Cortex of kidney (tissue), 1 donor: ENCODE measurements at places on chromosomes 2 and 18.

GRCh38 chr2:200761266-200761665, 50.4 kb upstream of the BZW1 start:
- DNase-seq: no peak

DNA sequence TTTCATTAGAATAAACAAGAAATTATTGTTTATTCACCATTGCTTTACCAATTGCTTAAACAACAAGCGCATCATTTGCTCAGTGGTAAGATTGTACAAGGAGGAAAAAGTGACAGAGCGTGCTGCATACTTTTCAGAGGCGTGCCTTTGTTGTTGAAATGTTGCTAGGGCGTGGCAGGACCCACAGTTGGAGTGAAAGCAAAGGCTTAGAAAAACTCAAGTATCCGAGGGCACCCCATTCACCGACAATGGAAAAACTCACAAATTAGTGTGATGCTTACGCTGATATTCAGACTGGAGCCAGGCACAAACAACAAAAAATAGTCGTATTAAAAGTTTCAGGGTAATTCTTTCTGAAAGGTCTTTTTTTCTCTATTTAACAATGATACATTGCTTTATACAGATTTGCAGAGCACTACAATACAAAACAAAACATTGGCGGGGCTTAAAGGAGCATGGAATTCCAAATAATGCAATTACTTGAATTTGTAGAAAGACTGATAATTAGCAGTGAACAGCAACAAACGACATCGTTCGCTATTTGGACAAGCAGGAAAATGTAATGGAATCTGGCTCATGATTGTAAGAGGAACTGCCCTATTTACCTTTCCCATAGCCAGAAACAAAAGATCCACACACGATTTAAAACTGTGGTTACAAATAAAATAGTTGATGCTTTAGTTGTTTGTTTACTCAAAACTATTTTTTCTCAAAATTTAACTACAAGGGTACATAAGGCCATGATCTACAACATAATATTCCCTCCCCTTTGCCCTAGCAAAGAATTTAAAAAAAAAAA, 37.8 kb upstream of the RTTN start:
- no peak for DNase-seq

DNA sequence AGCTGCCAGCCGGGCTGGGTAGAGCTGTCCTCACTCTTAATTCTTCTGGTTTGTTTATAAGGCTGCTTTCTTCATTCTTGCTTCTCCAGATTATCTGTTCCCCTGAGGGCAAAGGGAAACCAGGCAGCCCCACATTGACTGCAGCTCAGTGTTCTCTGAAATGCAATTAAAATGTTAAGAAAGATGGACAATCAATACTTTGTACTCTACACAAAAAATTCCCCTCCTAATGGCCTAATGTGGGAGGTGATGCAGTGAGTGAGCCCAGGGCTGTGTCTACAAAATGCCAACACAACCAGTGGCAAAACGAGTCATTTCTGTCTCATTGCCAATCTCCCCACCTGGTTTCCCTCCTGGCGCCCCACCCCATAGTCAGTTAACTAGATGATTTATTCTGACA, 541.7 kb upstream of the RAB6C start:
- DNase-seq: no peak

DNA sequence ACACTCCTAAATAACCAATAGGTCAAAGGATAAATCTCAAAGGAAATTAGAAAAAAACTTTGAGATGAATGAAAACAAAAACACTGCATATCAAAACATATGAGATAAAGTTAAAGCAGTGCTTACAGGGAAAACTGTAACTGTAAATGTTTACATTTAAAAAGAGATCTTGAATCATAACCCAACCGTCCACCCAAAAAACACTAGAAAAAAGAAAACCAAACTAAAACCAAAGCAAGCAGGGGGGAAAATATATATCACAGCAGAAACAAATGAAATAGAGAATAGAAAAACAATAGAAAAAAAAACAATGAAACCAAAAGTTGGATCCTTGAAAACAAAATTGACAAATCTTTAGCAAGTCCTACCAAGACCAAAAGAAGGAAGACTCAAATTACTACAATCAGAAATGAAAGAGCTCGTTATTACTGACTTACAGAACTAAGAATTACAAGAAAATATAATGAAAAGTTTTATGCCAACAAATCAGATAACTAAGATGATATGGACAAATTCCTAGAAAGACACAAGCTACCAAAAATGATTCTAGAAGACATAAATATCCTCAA, 65.6 kb downstream of the TLK1 start:
- no peak for DNase-seq

DNA sequence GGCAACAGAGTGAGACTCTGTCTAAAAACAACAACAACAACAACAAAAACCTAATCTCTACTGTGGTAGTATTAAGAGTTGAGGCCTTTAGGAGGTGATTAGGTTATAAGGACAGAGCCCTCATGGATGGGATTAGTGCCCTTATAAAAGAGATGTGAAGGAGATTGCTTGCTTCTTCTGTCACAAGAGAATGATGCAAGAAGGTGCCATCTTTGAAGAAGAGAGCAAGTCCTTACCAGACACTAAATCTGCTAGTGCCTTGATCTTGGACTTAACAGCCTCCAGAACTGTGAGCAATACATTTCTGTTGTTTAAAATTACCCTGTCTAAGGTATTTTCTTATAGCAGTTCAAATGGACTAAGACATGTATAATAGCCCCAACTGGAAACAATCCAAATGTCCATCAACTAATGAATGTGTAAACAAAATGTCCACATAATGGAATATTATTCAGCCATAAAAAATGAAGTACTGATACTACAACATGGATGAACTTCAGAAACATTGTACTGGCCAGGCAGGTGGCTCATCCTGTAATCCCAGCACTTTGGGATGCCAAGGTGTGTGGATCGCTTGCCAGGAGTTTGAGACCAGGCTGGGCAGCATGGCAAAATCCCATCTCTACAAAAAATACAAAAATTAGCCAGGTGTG, 1.6 kb upstream of the ARHGEF33 start:
- DNase-seq: no peak

GRCh38 chr2:241808051-241808720, 807 bp upstream of the NEU4 start:
- no peak for DNase-seq

GRCh38 chr2:45274250-45274926, 265.1 kb upstream of the SIX2 start:
- no peak for DNase-seq

DNA sequence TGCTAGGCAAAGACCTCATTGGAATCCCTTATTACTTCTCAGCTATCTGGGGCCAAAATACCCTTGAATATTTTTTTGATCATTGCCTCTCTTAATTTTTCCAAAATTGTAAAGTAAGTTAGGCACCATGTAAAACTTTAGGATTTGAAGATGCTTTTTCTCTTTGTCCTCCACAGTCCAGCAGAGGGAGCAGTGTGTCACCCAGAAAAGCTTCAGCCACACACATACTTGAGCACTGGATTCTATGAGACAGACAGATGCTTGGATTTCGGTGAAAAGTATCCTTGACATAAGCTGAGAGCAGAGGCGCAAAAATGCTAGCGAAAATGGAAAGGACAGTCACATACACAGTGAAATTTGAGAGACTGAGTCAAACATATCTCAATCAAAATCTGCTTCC, 74.7 kb upstream of the KCNJ3 start:
- no peak for DNase-seq

GRCh38 chr18:9140984-9141383, 4.4 kb downstream of the ANKRD12 start:
- DNase-seq: no peak

DNA sequence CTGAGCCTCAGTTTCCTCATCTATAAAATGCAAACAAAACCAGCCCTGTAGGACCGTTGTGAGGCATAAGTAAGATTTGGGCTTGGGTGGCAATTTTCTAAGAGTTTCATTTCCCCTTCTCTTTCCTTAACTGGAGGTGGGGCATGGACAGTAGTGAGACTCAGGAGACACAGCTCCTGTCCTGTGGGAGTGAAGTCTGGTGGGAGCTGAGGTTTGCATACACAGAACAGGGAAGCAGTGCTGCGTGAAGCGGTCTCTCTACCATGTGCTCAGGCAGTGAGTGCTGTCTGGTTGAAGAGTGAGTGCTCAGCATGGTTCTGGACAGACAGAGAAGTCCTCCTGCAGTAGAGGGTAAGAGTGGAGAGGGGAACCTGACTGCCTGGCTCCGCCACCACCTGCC, 62.3 kb upstream of the MCFD2 start:
- no peak for DNase-seq

GRCh38 chr2:74186038-74186437, 7.4 kb upstream of the MOB1A start:
- DNase-seq: no peak

DNA sequence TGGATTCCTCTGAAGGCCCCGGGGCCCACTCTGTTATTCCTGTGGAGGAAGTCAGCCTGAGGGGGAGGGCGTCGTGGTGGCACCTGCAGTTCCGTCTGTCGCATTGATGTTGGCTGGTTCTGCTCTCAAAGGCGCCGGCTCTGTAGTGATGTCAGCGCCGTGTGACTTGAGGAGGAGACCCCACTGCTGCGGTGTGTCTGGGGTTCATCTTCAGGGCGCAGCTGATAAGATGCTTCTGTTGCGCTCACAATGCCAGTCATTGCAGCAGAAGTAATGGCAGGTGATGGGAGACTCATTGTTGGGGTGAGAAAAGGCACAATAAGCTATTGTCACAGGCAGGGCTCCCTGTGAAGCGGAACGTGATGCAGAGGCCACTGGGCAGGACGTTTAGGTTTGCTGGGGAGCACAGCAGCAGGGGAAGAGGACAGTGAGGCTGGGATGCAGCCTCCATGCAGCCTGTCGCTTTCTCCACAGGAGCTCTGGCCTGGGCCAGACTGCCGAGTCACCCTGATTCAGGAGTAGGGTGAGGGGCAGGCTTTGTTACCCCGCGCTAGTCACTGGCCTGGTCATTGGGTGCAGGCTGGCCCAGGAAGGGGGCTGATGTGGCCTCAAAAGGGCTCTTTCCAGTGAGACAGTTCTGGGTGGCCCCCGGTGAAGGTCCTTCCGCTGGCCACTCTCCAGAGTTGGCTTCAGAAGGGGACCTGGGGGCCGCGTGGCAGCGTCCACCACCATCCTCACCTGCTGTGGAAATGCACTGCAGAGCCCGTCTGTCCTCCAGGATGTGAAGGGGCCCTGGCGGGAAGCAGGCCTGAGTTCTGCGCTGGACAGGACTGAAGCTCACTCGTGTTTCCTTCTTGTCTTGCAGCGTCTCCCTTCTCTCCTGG, 42.9 kb downstream of the SH3BP4 start:
- DNase-seq: no peak

DNA sequence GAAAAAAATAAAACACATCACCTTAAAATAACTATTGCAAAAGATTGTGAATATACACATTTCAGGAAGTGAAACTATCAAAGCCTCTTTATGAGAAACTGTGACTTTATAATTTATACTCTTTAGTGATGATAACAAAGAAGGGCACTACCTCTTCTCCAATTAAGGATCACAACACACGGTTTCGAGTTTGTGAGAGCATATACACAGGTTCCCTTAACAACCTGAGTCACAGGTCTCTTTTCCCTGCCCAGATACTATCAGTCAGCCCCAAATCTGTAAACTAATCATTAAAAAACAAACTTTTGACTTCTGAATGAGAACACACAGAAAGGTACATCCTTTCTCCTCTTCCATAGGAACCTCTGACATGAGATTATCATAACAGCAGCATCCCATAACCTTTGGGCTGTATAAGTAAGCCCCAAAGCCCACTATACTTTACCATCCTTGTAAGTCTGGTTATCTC, 44.9 kb downstream of the PTPN2 start:
- DNase-seq: no peak

GRCh38 chr2:9749546-9750223, 93.6 kb upstream of the TAF1B start:
- DNase-seq: no peak

DNA sequence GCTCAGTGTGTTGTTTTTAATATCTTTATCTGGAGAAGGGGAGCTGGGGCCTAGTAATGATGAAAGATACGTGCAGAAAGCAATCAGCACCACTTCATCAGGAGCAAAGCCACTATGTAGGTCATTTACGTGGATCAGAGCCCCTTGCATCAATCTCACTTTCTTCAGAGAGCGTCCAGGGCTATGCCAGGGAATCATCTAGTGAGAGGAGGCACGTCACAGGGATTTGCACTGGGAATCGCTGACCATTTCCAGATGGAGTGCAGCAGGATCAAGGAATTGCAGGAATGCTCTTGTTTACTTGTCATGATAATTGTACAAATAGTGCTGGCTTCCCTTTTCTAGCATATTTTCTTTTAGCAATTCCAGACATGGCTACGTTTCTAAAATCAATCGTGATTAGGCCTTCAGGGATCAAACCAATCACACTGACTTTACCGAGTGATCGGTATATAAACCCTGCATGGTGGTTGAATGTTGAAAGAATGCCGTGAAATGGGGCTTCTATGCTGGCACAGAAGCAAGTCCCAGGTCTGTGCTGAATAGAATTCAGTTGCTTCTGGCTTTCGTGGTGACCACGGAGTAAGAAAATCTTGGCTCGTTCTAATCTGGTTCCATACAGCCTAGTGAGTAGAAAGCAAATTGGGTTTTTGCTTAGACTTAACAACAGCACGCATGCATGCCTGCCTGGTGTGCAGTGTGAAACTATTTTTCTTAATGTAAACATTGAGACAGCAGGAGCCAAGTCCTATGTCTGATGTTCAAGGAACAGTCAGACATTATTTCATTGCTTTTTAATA, 122.8 kb downstream of the TMEM200C start:
- DNase-seq: no peak

DNA sequence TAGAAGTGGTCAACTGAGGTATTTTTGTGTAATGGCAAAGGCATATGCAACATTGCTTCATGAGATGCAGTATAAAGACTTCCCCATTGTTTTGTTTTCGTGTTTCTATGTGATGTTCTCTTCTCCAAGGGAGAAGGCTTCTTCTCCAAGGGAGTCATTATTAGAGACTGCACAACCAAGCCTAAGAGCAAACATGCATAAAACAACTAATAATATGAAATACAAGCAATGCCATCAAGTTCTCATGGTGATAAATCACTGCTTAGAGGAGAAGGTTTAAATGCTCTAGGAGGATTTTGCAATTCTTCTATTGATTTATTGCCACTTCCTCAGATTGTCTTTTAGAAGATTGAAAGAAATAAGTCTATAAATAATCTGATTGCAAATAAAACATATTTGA, 524.4 kb downstream of the IRS1 start:
- no peak for DNase-seq
